ENCODE measurements at places on chromosomes 4 and X.

GRCh38 chr4:82352825-82353366, 20.9 kb downstream of the HNRNPD start:
- DNase-seq: no peak

GRCh38 chr4:179291657-179292056, 1849.4 kb upstream of the AGA start:
- DNase-seq: no peak

DNA sequence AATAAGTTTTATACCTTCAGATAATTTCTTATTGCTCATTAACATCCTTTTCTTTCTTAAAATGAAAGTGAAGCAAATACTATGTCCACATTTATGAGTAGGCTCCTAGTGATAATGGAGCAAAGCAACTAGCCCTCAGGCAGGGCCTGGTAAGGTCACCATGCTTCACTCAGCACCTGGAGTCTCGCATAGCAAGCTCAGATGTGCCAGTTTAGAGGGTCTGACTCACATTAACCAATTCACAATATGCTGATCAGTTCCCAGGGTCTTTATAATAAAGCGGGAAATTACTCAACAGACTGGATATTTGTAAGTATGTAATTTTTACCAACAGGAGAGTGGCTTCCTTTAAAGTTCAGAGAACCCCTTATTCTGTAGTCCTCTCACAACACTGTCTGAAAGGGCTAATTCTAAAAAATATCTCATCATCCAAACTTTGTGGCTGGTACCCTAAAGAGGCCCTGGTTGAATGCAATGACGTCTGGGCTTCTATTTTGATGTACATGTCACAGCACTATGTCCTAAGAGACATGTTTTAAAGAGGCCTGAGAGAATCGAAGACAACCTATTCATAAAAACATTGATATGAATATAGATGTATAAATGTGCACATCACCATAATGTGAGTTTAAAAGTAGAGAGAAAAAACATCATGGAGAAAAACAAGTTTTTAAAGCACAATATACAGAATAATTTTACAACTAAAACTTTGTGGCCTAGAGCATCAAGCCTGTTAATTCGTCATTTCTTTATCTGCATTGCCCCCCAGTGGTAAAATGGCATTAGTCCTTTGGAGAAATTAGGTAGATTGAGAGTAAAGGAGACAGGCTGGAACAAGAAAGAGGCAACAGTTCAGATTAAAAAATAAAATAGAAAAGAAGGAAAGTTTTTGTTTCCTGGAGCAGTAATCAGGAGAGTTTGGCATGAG, 44.3 kb downstream of the IL21 start:
- DNase-seq: no peak

GRCh38 chr4:8391972-8392371, 48.6 kb downstream of the ACOX3 start:
- DNase-seq: no peak

DNA sequence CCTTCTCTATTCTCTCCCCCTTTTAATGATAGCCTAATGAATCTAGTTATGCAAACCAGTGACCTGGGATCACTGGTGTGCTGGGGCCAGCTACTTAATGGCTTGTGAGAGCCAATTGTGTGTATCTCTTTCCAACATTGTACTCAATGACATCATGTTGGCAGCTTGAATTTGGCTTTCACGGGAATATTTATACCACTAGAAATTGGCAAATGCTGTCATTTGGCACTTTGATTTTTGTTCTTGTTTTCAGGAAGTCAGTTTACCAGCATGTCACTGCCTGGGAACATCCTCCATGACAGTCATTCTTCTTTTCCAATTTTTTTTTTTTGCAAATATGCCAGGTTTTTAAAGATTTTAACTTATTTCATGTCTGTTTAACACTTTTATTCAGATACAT, 1685.3 kb downstream of the STIM2 start:
- no peak for DNase-seq

DNA sequence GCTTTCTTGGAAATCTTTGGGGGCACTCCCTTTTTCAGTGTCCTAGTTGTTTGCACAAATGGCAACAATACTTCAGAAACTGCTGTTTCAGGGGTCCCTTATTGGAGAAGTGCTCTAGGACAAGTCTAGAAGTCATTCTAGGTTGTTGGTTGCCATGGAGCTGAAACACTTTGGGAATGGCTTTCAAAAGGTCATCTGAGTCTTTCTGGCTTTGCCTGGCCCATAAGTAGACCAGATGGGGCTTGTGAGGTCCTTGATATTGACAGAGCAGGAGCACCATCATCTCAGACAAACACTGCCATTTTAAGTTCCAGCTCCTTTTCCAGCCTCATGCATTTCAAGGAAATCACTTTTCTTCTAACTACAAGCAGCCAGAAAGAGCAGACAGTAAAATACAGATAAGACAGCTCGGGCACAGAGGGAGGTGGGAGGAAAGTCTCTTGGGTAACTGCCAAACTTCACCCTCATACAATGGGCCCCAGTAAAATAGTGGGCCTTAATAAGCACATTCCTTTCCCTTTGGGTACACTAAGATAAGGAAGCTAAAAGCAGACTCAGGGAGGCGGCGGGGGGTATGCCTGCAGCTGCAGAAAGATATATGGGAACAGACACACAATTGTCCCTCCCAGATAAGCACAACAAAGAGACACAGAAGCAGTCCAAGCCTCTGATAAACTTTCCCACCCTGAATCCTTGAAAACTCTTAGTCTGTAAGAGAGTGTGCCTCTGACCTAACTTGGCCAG, 8.5 kb upstream of the NXF3 start:
- DNase-seq: no peak

GRCh38 chr4:150217192-150217591, 138.9 kb downstream of the DCLK2 start:
- DNase-seq: no peak

DNA sequence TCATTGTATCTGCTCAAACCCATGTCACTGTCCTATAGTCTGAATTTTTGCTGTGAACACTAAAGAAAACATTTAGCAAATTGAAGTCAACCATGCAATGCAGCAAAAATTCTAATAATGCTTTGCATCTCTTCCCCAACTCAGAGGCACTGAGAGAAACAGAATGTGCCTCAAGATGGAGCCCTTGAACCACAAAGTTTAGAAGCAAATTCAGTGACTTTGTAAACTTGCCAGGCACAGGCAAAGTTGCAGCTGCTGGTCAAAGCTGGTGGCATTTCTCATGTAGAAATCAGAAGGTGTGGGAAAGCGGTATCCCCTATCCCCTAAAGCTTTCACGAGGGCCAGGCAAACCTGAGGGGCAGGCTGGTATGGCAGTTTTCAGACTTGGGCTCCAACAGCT, 121.7 kb upstream of the DIPK2B start:
- DNase-seq: no peak

DNA sequence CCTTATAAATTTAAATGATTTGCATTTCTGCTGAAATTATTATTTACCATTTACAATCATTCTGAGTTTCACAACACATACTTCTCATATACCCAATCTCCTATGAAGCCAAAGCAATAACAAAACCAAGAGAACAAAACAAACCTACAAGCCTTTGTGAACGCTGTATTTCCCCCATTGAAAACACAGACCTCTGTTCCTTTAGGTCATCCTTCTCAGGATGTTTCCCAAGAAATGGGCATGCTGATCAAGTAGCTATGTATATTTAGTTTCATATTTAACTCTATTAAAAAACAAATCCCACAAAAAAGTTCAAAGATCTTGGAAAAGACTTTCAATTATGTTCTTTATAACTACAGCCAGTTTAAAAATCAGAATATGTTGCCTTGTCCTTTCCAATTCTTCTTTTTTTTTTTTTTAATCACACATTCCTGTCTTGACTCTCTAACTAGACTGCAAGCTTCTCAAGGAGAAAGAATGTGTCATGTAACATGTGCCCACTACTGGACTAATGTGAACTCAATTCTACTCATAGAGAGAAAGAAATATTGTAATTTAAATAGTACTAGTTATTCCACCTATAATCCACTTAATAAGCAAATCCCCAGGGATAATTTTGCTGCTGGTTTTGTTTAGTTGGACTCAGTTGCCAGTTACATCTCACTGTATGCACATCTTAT, 84.3 kb upstream of the PRSS48 start:
- no peak for DNase-seq

DNA sequence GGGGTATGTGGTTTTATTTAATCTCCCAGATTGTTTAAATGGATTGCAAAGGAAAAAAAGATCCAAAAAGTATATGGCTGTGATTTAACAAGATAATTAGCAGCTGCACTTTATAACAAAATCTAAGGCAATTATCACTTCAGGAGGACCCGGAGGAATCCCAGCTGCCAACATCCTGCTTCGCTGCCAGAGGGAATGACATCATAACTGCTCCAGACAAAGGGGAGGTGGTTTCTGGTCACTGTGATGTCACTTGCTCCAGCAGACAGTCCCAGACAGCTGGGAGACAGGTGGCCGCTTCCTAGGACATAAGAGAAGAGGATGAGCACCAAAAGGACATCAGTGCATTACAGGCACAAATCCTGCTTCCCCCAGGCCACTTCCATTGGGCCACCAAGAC, 371.0 kb downstream of the BCOR start:
- DNase-seq: no peak

DNA sequence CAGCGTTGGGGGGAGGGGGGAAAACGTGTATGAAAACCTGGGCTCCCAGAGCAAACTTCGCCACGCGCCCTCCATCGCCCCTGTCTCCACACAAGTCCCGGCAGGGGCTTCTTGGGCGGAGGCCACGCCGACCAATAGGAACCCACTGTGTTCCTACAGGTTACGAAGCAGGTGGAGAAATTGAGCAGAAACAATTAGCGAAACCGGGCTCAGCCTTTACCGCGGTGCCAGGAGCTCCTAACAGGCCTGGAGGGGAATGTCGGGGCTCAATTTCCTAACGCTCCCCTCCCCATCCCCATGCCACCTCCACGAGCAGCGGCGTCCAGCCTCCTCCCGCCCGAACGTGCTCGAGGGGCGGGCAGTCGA, 589 bp upstream of the KIT start:
- peak; percentile 55 for DNase-seq

DNA sequence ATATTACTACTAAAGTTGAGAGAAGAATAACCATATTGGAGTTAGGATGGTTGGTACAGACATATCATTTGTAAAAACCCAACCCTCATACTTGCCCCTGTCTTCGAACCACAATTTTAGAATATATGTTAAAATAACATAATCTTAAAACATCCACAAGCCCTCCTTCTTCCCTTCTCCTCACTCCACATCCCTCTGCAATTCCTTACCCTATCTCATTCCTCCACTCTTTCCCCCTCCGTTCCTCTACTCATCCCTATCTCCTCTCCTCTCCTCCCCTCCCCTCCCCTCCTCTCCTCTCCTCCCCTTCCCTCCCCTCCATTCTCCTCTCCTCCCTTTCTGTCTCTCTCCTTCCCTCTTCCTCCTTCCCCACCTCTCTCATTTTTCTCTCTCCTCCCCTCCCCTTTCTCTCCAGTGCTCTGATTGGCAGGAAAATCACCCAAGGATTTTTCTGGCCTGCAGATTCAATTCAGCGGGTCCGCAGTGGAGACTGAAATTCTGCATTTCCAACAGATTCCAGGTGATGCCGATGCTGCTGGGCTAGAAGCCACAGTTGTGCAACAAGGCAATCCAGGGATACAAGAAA, 17.4 kb upstream of the ODAM start:
- no peak for DNase-seq

DNA sequence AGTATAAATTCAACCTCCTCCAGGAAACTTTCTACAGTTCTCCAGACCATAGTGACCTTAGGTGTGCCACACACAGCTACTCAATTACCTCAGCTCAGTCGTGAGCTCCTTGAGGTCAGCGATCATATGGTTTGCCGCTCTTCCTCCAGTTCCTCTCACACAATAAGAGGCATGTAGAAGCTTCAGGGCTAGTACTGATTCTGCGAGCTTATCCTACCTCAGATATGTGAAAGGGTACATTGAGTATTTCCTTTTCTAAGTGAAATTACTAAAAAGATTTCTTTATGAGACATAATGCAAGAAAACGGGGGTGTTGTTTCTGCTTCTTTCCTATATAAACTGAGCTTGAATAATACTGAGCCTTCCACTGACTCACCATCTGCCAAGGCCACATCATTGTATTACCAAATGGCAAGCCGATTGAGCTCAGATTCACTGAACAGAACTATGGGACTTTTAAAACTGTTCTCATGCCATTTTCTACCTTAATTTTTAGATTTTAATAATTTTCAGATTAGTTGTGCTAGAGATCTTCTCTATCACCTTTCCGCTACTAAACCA, 183.1 kb downstream of the HS6ST2 start:
- no peak for DNase-seq

GRCh38 chr4:124104101-124104500, 608.4 kb downstream of the ANKRD50 start:
- no peak for DNase-seq

- DNase-seq: no peak
These were observed 43.0 kb downstream of the RTL5 start for GRCh38 chrX:72088761-72089160.
